ENCODE measurements at places on chromosomes 3 and 15.

DNA sequence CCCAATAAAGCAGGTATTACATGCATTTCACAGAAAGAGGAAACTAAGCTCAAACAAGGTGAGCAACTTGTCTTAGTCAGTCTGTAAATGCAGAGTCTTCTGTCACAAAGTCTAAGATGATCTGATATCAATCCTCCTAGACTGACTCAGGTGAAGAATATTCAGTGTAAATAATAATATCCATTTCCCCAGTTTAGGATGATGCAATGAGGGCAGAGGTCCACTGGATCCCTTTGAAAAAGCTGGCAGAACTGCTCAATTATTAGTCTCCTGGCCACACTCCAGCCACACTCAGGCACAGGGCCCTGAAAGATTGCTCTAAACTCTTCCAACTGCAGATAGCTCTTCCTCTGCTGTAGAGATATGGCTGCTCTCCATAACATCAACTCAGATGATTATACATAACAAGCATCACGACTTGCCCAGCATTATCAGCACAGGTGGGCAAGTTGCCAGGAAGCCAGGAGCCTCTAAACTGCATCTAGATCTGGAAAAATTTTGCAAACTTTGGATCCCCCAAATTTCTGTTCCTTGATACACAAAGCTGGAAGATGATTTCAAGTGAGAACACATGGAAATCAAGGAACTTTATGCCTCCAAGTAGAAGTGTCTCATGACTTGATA, 129.8 kb upstream of the CPNE4 start:
- no peak for DNase-seq

GRCh38 chr3:14780927-14781507, 37.7 kb upstream of the FGD5 start:
- DNase-seq, result peak; percentile 31

- DNase-seq, result no peak
Observed at GRCh38 chr3:9146367-9147071, 102.9 kb downstream of the SRGAP3 start.

GRCh38 chr15:31347981-31348803, 21.6 kb downstream of the KLF13 start:
- DNase-seq, result no peak

- no peak for DNase-seq
Observed at GRCh38 chr3:182738583-182739411, 54.5 kb upstream of the ATP11B start.

Measured in GM12878 (cell line).